ENCODE measurements at places on chromosomes 2 and 18.
A peak's percentile ranks its signal among the peaks of the same experiment; 100 is the strongest.

DNA sequence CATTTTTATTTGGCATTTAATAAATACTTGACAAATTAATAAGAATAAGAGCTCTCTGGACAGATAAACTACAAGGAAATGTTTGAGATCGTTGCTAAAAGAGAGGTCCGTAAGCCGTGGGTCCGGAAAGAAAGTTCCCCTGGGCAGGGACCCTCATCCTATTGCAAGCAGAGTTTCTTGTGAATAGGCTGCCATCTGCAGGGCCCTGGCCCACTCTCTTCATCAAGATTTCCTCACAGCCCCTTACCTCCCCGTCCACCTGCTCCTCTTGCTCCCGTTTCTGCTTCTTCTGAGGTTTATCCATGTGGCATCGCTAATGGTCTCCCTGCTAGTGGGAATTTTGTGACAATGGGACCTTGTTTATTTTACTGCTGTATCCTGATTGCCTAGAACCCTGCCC lies 30.1 kb upstream of the MC5R start:
- DNase-seq, result no peak

DNA sequence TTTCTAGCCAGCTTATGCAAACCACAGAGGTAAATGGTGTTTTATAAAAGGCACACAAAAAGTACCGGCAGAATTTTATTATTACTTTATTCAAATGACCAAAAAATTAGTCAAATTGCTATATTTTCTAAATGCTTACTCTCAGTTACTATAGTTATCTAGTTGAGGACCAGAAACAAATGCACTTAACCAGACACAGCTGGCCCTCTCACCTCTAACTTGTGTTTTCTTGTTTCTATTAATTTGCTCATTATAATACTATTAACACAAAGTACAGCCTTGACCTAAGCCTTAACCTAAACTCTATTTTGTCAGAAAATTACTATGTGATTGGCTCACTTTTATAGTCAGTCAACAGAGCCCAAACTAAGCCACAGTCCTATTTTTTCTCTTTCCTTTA lies 26.2 kb downstream of the OLA1 start:
- DNase-seq, result no peak

DNA sequence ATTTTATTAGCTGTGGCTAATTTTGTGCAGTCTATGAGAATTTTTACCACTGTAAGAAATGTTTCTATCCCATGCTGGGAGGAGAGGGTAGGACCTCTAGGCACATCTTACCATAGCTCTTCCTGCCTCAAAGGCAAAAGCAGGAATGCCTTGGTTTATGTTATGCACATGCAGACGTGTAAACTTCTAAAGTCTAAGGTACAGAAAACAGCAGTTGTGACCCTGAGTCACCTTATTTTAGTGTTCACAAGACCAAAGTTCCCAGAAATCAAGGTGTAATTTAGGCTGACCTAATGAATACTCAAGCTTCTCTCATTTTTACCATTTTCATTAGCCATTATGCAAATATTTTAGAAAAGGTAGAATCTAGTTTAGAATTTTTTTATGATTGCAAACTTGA lies 15.4 kb upstream of the WIPF1 start:
- DNase-seq, result no peak

DNA sequence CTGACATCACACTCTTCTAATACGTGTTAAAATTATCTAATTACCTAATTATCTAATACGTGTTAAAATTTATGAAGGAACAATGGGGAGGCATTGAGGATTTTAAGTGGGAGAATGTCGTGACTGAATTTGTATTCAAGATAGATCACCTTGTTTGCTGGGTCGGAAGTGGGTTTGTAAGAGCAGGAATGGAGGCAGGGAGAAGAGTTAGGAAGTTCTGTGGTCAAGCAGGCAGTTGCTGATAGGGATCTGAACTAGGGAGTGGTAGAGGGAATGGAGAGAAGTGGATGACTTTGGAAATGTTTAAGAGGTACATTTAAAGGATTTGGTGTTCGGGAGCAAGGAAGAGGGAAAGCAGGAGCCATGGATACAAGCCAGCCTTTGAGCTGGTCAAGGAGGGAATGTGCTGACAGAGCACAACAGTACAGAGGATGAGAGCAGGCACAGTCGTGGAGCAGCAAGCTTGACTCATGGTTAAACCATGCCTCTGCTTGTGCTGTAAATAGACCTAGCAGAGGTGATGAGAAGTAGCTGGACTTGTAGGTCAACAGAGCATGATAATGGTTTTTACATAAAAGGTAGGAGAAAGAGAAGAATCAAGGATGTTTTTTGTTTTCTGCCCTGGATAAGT lies 16.2 kb downstream of the IL18RAP start:
- no peak for DNase-seq

DNA sequence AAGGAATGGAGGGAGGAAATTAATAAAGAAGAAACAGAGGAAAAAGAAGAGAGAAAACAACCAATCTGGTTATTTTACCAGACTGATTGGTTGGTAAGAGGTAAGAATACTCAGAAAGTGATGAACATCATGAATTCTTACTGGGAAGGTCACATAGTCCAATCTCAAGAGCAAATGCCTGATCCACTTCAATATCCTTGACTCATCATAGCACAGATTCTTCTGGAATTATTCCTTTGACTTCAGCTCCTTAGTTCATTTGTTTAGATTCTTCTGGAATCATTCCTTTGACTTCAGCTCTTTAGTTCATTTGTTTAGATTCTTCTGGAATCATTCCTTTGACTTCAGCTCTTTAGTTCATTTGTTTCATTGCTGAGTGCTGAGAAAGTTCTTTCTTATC lies 2030.6 kb upstream of the CELF4 start:
- DNase-seq, result no peak

DNA sequence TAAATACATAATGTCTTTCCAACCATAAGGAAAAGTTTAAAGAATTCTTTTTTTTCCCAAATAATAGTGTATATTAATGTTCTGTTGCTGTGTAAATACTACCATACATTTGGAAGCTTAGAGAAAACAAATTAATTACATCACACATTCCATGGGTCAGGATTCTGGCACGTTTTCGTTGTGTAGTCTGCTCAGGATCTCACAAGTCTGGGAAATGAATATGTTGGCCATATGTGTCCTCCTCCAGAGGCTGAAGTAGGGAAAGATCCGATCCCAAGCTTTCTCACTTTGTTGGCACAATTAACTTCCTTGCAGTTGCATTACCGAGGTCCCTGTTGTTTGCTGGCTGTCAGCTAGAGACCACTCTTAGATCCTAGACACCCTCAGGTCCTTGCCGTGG lies 83.9 kb downstream of the RPRM start:
- no peak for DNase-seq

GRCh38 chr2:105746177-105747080 lies 1.7 kb downstream of the NCK2 start:
- DNase-seq, result peak; percentile 88

DNA sequence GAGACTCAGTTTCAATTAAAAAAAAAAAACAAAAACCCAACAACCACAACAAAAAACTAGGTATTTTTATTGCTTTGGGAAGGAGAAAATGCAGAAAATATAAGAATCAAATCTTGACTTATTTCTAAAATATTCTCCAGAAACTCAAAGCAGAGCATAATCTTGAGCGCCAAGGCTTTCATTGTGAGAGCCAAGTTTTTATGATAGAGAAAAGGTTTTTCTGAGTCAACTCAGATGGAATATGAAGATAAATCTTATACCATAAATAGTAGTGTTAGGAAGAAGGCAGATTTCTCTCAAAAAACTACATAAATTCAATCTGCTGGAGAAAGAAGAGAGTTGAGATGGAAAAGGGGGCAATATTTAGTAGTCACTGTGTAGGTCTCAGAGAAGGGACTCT lies 121.2 kb upstream of the OSR1 start:
- DNase-seq, result no peak

DNA sequence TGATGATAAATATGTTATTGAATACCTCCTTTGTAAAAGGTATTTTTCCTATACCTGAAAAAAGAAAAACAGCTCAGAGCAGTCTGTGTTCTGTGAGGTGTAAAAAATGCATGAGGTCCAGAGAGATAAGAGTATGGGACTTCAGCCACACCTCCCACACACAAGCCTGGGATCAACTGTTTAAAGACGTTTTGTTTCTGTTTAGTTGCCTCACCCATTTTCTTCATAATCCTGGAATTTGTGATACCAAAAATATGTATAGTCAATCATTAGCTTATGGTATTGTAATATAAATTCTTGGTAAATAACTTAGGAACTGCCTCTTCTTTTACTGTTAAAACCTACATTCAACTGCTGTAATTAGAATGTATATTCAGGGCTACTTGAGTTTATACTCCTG lies 1322.9 kb upstream of the TMEFF2 start:
- DNase-seq, result no peak

GRCh38 chr2:67225287-67225973 lies 171.7 kb upstream of the ETAA1 start:
- no peak for DNase-seq

- DNase-seq, result no peak
These were observed 242.3 kb upstream of the NCKAP5 start for GRCh38 chr2:133810559-133810958.

DNA sequence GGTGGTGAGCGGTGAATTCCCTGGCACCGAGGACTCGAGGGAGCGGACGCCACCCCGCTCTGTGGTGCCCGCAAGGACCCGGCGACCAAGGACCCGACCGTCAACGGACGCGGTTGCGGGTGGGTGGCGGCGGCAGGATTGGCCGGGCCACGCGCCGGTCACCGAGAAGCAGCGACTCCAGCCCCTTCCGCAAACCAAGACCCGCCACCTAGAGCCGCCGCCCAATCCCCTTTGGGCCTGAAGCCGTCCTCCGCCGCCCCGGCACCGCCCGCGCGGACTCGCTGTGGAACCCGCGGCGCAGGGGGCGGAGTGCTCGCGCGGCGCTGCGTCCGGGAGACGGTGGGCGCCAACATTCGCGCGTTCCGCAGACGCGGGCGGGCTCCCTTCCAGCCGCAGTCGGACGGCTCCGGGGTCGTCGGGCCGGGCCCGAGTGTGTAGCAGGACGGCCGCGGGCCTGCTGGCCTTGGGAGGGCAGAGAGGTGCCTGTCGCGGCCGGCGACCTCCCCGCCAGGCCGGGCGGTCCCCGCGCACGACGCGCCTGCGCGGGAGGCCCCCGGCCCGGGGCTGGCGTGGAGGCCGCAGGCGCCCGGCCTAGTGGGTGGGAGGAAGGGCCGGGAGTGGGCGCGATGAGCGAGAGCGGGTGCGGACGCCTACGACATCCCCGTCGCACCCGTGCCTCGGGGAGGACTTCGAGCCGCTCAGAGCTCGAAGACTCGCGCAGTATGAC lies at the start of the genes FAM228B and PFN4:
TSS of gene FAM228B (plus strand) at position 275 of the 727 bp plus-strand sequence. CDS start 893 bp downstream, outside the sequence.
TSS of gene PFN4 (minus strand) at position 140 of the 727 bp plus-strand sequence. CDS start 799 bp downstream, outside the sequence.
- peak; percentile 90 for DNase-seq

DNA sequence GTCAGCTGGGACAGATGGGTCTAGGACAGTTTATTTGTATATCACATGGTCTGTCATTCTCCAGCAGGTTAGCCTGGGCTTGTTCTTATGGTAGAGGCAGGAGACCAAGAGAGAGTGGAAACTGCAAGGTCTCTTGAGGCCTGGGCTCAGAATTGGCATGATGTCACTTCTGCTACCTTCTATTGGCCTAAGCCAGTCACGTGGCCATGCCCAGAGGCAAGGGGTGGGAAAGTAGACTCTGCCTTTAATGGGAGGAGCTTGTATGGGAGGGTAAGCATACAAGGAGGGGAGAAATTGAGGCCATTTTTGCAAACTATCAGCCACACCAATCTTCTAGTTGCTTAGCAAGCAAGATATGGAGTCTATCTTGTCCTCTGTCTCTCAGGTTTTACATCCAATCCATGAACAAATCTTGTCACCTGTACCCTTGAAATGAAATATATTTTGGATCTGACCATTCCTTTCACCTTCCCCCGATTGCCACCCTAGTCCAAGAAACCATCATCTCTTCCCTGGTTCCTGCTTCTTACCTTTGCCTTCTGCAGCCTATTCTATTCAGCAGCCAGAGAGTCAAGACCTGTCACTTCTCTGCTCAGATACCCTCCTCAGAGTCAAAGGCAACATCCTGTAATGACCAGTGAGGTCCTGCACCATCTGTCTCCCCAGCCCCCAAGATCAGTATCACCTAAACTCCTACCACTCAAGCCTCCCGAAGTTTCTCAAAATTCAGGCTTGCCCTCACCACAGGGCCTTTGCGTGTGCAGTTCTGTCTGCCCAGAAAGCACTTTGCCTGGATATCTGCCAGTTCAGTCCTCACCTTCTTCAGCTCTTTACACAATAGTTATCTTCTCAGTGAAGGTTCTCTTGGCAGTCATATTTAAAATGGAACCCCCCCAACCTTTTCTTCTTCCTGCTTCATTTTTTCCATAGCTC lies 240.0 kb downstream of the LOXHD1 start:
- no peak for DNase-seq

- no peak for DNase-seq
These were observed 317.3 kb upstream of the MGAT5 start for GRCh38 chr2:133936601-133937000.

- DNase-seq, result no peak
These were observed 367.1 kb downstream of the HRH4 start for GRCh38 chr18:24827501-24827900.

GRCh38 chr18:25141886-25142285 lies 210.1 kb downstream of the ZNF521 start:
- DNase-seq, result no peak

- no peak for DNase-seq
These were observed 107.2 kb downstream of the SCG2 start for GRCh38 chr2:223494942-223495341.
